ENCODE measurements at places on chromosomes 2 and 18. TPM values are rescaled to one million over a fixed set of nuclear protein-coding genes. Genes with fewer than 3 reads are reported as not detected.

DNA sequence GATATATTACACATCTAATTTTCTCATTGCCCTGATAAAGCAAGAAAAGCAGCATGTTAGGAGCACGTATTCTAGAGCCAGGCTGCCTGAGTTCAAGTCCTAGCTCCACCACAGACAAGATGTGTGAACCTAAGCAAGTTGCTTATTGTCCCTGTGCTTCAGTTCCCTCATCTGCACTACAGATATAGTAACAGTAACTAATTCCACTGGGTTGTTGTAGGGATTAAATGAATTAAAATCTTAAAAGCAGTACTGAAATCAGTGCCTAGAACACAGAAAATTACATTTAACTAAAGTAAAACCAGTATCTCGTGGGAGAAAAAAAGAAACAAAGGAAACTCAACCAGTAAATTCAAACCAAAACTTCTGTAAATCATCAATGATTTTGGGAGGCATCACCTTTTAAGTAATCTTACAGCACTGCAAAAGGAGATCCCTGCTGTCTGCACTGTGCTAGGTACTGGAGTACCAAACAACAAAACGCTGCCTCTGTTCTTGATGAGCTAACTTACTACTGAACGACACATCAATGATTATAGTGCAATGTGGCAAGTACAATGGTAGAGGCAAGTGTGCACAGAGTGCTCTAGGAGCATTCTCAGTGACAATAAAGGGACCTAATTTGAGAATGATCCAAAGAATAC lies 7.9 kb downstream of the MAP3K2 start:
- no peak for DNase-seq

DNA sequence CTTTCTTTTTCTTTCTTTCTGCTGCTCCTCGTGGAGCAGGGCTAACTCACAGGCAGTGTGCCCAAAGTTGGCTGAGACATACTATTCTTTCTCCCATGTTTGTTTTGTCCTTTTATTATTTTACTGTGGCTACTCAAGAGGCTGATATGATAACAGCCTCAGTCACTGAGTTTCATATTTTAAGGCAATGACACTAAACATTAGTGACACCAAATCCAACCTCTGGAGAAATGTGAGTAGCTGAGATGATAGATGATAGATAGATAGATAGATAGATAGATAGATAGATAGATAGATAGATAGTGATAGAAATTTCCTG lies 45.8 kb upstream of the GLS start:
- DNase-seq = no peak

DNA sequence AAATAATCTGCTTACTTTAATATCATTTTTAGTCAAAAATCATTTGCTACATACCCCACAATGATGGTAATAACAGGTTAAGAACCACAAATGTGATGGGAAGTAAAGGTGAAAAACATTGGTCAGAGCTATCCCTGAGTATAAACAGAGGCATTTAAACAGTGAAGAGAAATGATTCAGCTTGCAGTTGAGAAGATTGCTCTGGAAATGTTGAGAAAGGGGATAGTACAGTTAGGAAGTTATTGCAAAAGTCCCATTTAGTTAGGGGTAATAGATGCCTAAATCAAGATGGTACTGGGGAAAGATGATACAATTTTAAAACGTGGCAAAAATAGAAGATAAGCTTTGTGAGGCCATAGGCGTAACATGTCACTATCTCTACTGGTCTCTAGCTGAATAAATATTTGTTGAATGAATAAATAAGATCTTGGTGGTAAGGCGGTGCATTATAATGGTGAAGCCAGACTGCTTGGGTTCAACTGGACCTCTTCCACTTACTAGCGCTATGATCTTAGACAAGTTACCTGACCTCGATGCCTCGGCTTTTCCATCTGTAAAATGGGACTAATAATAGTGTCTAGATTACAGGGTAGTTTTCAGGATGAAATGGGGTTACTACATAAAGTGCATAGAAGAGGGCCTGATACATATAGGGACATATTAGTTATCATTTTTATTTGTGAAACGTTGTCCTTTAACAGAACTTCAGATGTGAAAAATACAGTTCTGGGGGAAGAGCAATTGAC lies 2.0 kb upstream of the BZW1 start:
- DNase-seq = no peak

Gene SCN9A
- not detected for total RNA-seq

- no peak for DNase-seq
Observed at GRCh38 chr2:375270-375955, 87.5 kb upstream of the ALKAL2 start.

DNA sequence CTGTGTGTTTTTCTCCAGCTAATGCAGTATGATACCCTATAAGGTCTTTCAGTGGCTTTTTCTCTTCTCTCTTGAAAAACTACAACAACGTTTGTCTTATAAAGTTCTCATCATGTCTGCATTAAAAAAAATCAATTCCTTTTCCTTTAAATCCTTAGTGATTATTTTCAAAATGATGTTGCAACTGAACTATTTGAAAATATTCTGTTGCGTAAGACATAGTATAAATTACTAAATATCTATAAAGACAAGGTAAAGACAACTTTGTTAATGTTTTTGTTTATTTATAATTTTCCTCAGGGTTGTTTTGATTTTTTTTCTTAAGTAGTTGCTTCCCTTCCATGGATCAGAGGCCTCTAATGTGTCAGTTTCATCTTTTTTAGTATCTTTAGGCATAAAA lies 21.2 kb downstream of the PARD3B start:
- DNase-seq = no peak

GRCh38 chr18:53745224-53745967 lies 479.1 kb downstream of the MBD2 start:
- DNase-seq = no peak

Gene KCNE4
- not detected for total RNA-seq

Gene TEKT4
- not detected for total RNA-seq

DNA sequence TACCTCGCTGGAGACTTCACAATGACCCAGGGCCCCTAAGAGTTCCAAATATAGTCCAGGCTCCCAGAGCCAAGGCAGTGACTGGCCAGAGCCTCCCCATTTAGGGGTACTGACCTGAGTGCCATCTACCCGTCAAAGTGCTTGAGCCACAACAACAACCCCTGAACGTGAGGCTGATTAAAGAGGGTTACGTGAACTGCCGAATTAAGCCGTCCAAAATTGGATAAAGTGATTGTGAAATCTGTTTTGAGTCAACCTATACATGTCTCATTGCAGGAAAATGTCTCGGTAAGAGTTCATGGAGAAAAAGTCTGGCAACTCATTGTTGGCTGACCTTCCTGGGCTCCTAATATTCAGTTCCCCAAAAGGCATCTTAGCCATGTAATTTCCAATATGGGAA lies 116.3 kb downstream of the TTC32 start:
- no peak for DNase-seq

DNA sequence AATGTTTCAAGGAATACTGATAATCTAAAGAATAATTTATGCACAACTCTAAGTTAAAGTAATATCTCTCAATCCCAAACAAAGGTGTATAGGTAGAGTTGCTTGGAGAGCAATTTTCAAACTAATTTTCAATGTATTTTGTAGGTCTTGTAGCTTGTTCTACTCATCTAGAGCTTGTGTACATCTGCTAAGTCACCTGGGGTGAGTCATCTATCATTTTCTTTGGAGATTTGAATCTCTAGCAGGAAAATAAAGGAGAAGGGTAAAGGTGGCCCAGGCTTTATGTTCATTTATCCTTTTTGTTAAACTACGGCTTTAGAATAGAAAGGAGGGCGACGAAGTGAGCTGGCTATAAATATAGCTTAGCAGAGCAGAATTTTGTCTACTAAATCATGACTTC lies 76.8 kb upstream of the THUMPD2 start:
- DNase-seq = no peak

Gene IL36B
- not detected for total RNA-seq

- DNase-seq = no peak
Observed at GRCh38 chr2:85234868-85235267, 92.9 kb downstream of the TGOLN2 start.

DNA sequence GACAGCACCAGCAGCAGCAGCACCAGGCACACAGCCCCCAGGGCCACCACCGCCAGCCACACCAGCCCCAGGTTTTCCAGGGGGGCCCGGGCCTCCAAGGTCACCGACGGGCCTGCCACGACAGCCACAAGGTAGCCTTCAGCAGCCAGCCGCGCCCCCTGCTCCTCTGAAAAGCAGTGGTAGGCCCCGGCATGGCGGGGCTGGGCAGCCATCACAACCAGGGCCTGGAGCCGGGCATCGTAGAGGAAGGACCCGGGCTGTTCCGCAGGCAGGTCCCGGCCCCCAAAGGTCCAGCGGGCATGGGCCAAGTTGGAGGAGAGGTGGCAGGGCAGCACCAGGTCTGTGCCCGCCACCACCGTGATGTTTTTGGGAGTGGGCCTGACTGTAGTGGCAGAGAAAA lies 3.3 kb upstream of the ANKRD39 start:
- DNase-seq = no peak

- DNase-seq = no peak
Observed at GRCh38 chr2:98869272-98869641, 66.8 kb downstream of the CRACDL start.

Data from CD8-positive, alpha-beta memory T cell (primary cell).